Thoracic aorta (tissue), 2 donors: ENCODE measurements at places on chromosomes 2 and 18.
A peak's percentile ranks its signal among the peaks of the same experiment; 100 is the strongest.

DNA sequence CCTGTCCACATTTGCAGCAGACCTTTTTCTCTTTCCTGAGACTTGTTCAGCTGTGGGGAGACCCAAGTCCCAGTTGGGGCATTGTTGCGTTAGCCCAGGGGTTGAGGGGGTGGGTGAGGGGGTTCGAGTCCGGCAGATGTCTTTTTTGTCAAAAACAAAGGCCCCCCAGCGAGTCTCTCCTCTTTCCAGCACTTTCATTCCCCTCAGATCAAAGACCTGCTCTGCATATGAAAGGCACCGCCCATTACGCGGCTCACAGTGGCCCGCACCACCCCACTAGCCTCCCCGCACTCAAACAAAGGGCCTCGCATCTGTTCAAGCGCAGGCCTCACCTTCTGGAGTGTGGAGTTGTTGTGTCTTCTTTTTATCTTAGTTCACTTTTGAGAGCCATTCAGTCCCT lies 25.2 kb downstream of the TRABD2A start:
- no peaks in the 10 kb centered on the region for H3K27me3 ChIP-seq
- H3K27ac ChIP-seq: no peak overlapping the region
- no peaks in the 10 kb centered on the region for H3K36me3 ChIP-seq
- H3K4me3 ChIP-seq: no peak overlapping the region
- no peaks in the 10 kb centered on the region for H3K4me1 ChIP-seq

DNA sequence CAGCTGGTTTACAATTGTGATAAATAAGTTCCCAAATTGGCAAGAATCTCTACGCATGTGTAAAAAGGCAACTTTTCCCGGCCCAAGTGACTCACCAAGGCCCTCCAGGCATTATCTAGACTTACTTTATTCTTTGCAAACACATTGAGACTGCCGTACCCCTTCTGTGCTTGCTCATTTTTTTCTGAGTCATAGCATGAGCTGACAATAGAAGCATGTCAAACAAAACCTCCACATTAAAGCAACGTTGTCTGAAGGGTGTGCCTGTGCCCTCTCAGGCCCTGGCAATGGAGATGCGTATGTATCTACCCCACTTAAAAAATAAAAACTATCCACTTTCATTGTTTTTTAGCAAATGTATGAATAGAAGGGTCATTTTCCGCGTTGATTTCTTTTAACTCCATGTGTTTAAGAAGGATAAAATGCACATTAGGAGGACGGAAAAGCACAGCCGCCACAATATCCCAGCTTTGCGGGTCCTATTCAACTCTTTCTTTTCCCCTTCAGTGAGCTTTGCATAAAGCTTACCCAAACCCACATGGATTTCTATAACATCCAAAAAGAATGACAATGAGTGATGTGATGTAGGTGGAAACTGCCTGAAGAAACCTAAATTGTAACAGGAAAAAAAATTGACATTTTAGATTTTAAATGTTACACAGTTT lies 298.2 kb downstream of the CDCA7 start:
- no peak overlapping the region for H3K4me3 ChIP-seq
- H3K27ac ChIP-seq: no peak overlapping the region
- H3K27me3 ChIP-seq: no peaks in the 10 kb centered on the region

DNA sequence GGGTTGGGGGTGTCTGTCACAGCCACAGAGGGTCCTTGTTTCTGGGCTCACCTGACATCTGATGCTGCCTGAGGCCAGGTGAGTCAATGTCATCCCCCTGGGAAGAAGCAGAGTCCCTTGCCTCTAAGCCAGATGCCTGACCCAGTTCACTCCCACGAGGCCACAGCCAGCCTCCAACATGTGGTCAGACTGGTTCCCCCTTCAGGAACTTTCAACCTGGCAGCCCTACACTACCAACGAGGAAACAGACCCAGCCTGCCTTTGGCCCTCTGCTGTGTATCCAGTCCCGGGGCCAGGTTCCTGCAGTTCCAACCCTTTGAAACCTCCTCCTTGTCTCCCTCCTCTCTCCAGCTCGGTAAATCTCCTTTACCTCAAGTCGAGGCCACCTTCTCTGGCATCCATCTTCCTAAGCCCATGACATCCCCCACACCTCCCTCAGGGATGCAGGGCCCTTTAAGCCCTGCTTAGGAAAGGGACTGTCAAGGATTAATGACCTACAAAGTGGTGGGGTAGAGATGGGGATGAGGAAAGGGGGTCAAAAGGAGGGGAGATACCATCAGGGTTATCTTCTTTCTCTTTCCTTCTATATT lies 49.2 kb upstream of the SMAD2 start:
- DNase-seq: no peak
- H3K4me3 ChIP-seq: no peak overlapping the region
- H3K4me1 ChIP-seq: no peaks in the 10 kb centered on the region
- H3K27me3 ChIP-seq: no peaks in the 10 kb centered on the region
- no peak overlapping the region for H3K27ac ChIP-seq

DNA sequence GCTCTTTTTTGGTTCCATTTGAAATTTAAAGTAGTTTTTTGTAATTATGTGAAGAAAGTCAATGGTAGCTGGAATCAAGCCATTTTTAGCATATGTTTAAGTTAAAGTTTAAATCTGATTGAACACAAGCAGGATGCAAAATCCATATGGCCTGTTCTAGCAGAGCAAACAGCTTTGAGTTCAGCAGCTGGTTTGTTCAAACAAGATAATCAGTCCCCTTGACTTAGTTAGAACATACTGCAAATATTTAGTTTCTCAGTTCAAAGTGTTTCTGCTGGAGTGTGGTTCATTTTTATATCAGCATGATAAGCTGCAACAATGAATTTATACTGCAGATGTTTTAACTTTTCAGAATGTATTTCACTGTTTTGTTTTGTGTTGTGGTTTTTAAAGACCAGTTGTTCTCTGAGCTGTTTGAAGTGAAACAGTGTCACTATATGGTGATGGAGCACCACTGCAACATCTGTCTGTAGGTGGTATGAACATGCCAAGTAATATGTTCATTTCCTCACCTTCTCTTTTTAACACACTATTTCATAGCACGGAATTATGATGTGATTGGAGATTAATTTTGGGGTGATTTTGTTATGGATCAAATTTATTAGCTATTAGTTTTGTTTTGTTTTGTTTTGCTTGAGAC lies 125.3 kb downstream of the COL4A4 start:
- H3K4me3 ChIP-seq: no peak overlapping the region
- H3K27ac ChIP-seq: no peak overlapping the region
- H3K36me3 ChIP-seq: no peaks in the 10 kb centered on the region
- no peak for DNase-seq

GRCh38 chr2:18237298-18237697 lies 323.2 kb downstream of the RDH14 start:
- no peaks in the 10 kb centered on the region for H3K36me3 ChIP-seq
- no peaks in the 10 kb centered on the region for H3K4me1 ChIP-seq
- no peak overlapping the region for H3K27ac ChIP-seq
- DNase-seq: no peak
- H3K4me3 ChIP-seq: no peak overlapping the region
- H3K27me3 ChIP-seq: no peaks in the 10 kb centered on the region

- H3K4me1 ChIP-seq: peaks cover 40% of the 10 kb centered on the region
- peak within 1 kb of the TSS; percentile 85 for H3K4me3 ChIP-seq
- DNase-seq: no peak
- H3K27ac ChIP-seq: peak within 1 kb of the TSS; percentile 95
- no peaks in the 10 kb centered on the region for H3K36me3 ChIP-seq
- no peaks in the 10 kb centered on the region for H3K27me3 ChIP-seq
Observed at GRCh38 chr2:64019083-64019974, at the start of gene VPS54. VPS54 (minus strand) TSS chr2:64019428; CDS start chr2:63983999, 35,429 bp downstream.

- no peaks in the 10 kb centered on the region for H3K4me1 ChIP-seq
- H3K4me3 ChIP-seq: no peak overlapping the region
- H3K27me3 ChIP-seq: no peaks in the 10 kb centered on the region
- H3K36me3 ChIP-seq: no peaks in the 10 kb centered on the region
- no peak overlapping the region for H3K27ac ChIP-seq
- DNase-seq: no peak
Observed at GRCh38 chr2:200101922-200102321, 146.5 kb downstream of the MAIP1 start.

- no peaks in the 10 kb centered on the region for H3K27me3 ChIP-seq
- no peak overlapping the region for H3K4me3 ChIP-seq
- H3K4me1 ChIP-seq: no peaks in the 10 kb centered on the region
- H3K27ac ChIP-seq: no peak overlapping the region
- DNase-seq: no peak
Observed at GRCh38 chr2:4903656-4904348, 788.4 kb upstream of the SOX11 start.

- no peak overlapping the region for H3K4me3 ChIP-seq
- no peak for DNase-seq
- no peaks in the 10 kb centered on the region for H3K27me3 ChIP-seq
- no peak overlapping the region for H3K27ac ChIP-seq
- H3K4me1 ChIP-seq: no peaks in the 10 kb centered on the region
Observed at GRCh38 chr2:23836971-23837565, 89.9 kb downstream of the ATAD2B start.

DNA sequence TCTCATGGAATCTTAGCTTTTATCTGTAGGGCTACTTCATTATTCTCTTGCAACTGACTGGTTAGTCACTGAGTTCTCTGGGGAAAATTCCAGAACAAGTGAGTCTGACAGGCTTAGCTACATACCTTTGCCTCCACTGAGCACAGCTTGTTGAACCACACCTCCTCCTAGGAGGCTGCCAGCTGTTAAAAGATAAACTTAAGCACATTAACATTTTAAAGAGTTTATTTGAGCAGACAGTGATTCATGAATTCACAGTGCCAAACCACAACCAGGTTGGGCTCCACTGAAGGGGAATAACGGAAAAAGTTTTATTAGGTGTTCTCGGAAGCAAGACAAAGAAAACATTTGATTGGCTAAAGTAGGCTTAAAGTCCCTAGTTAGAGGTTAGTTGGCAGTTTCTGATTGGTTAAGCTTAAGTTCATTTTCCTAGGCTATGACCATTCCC lies 12.5 kb upstream of the SLC38A11 start:
- H3K27me3 ChIP-seq: no peaks in the 10 kb centered on the region
- no peaks in the 10 kb centered on the region for H3K36me3 ChIP-seq
- H3K4me3 ChIP-seq: no peak overlapping the region
- H3K27ac ChIP-seq: peak overlapping the region; percentile 68

- peak overlapping the region; percentile 41 for H3K27ac ChIP-seq
- peaks cover 36% of the 10 kb centered on the region for H3K4me1 ChIP-seq
- no peaks in the 10 kb centered on the region for H3K27me3 ChIP-seq
- no peaks in the 10 kb centered on the region for H3K36me3 ChIP-seq
Observed at GRCh38 chr2:46487667-46488335, 8.4 kb downstream of the TMEM247 start.

- peaks cover 7% of the 10 kb centered on the region for H3K4me1 ChIP-seq
- no peak overlapping the region for H3K4me3 ChIP-seq
- H3K27me3 ChIP-seq: no peaks in the 10 kb centered on the region
- no peak for DNase-seq
Observed at GRCh38 chr18:46069524-46069923, 2.5 kb downstream of the PSTPIP2 start.

- no peak overlapping the region for H3K27ac ChIP-seq
- no peaks in the 10 kb centered on the region for H3K36me3 ChIP-seq
- H3K27me3 ChIP-seq: no peaks in the 10 kb centered on the region
- H3K4me1 ChIP-seq: peaks cover 36% of the 10 kb centered on the region
- DNase-seq: no peak
Observed at GRCh38 chr2:134201533-134201932, 52.3 kb upstream of the MGAT5 start.

DNA sequence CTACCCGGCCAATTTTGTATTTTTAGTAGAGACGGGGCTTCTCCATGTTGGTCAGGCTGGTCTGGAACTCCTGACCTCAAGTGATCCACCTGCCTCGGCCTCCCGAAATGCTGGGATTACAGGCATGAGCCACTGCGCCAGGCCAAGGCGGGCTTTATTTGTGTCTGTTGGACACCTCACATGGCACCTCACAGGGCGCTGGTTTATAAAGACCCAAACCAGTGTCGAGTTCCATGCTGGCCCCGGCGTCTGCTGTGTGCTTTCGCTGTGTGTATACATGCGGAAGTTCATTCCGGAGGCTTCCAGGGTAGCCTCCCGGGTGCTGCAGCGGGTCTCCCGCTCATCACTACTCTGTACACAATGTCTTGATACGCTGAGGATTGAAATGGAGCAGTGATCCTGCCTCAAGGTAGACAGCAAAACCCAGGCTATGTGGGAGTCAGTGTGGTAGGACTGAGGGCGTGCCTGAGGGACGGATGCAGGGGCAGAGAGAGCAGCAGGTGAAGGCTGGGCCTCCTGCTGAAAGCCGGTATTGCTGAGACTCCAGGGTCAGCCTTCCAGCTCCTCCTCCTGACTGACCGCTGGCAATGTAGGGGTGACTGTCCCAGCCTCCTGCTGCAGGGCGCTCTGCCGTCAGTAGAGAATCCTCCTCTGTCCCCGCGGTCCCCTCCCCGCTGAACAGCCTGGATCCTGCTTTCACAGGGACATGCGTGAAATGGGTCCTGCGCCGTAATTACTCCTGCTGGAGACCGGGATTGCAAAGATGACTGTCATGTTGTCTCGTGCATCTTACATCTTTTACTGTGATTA lies 22.7 kb downstream of the LDLRAD4 start:
- H3K27ac ChIP-seq: no peak overlapping the region
- no peak overlapping the region for H3K4me3 ChIP-seq
- peaks cover 5% of the 10 kb centered on the region for H3K4me1 ChIP-seq
- no peaks in the 10 kb centered on the region for H3K27me3 ChIP-seq

DNA sequence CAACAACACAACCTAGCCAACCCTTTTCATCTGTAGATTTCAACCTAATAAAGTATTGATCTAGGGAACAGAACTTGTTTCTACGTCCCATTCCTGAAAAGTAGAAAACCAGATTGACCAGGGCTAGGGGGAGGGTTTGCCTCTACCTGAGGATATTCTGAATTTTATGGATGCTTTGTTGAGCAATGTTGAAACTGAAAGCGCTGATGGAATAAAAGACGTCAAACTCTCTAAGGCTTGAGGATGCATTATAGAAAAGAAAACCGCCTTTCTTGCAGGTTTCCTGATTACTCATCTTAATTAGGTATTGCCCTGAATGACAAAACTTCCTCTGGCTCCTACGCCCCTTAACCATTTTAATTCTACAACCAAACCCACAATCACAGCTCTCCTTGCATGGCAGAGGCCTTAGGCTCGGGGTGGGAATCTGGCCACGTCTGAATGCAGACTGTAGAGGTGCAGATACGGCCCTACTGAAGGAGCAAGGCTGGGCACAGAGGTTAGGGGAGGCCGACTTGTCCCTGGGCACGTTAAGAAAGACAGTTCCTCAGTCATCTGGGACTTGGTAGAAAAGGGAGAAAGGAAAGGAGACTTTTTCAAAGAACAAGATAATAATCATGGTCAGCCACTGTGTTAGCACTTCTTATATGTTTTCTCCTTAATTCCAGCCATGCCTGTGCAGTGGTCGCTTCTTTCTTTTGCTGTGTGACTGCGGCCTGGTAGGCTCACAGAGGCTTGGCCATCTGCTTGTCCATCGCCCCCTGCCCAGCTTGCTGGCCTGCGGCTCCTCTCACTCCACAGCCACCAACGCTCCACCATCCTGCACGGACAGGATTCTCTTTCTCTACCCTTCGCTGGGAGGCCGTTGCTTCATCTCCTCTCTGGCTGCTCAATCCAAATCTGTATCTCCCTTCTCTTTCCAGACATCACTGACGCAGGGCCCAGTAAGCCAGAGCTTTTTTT lies 209.5 kb downstream of the VAPA start:
- no peaks in the 10 kb centered on the region for H3K27me3 ChIP-seq
- H3K4me1 ChIP-seq: no peaks in the 10 kb centered on the region
- no peaks in the 10 kb centered on the region for H3K36me3 ChIP-seq

- DNase-seq: no peak
- peaks cover 18% of the 10 kb centered on the region for H3K4me1 ChIP-seq
- no peaks in the 10 kb centered on the region for H3K27me3 ChIP-seq
- no peak overlapping the region for H3K4me3 ChIP-seq
- H3K36me3 ChIP-seq: no peaks in the 10 kb centered on the region
Observed at GRCh38 chr2:107927034-107927534, 59.2 kb upstream of the SLC5A7 start.
